NB4 (cell line): ENCODE measurements at places on chromosomes 5 and 9.
A peak's percentile ranks its signal among the peaks of the same experiment; 100 is the strongest.

DNA sequence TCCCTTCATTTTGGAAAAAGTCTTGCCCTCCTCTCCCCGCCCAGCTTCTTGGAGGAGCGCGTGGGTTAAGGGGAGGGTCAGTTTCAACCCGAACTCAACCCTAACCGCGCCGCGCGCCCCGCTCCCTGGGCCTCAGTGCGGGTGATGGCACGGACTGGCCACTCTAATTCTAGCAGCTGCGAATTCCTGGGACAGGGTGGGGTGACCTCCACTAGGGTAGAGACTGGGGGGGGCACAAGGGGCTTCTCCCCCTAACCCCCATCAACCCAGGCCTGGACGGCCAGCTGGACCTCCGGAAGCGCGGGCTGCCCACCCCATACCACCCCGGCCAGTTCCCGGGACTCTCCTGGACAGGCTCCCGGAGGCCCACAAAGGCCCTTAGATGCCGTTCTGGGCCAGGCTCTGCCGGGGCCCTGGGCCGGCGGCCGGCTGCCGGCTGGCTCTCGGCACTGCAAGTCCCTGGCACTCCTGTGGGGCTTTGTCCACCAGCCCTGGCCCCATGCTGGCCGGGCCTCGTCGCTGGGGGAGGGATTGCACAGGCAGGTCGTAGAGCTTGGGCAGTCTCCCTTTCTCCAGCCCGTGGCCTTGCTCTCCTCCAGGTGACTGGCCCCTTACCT is 7.2 kb upstream of the PSD2 start:
- DNase-seq, result no peak

DNA sequence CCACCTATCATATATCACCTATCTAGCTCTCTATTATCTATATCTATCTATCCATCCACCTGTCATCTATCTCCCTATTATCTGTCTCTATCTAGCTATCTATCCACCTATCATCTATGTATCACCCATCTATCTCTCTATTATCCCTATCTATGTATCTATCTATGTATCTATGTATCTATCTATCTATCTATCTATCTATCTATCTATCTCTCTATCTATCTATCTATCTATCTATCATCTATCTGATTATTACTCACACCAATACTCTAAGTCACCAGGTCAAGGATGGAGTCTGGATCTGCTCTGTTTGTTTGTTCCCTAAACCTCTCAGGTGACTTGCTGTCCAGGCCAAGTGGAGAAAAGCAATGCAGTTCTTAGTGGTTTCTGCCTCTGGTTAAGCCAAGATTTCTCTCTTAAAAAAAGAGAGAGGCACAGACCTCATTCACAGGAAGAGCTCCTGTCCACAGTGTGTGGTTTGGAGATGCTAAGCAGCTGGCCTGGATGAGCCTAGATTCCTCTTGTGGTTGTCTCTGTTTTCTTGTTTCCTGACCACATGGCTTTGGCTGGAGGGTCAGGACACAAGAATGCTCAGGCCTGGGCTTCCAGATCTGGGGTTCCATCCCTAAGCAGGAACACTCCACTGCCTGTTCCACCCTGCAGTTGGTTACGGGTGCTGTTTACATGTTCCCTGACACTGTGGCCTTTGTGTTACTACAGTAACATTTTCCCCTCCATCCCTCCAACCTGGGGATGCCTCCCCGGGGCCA is 133.4 kb downstream of the PHF2 start:
- no peak for DNase-seq

DNA sequence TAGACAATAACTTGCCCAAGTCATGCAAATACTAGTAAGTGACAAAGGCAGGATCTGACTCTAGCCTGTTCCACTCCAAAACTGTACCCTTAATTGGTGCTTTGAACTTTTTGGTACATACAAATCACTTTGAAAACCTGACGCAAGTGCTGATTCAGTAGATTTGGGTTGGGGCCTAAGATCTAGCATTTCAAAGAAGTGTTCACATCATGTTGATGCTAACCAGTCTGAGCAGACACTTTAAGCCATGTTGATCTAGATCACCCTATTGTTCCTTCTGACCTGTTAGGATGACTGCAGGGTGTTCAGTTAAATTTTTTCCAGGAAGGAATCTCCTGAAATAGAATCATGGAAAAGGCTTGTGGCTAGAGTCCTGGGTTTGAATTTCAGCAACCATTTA is 57.7 kb upstream of the CPEB4 start:
- DNase-seq, result no peak

DNA sequence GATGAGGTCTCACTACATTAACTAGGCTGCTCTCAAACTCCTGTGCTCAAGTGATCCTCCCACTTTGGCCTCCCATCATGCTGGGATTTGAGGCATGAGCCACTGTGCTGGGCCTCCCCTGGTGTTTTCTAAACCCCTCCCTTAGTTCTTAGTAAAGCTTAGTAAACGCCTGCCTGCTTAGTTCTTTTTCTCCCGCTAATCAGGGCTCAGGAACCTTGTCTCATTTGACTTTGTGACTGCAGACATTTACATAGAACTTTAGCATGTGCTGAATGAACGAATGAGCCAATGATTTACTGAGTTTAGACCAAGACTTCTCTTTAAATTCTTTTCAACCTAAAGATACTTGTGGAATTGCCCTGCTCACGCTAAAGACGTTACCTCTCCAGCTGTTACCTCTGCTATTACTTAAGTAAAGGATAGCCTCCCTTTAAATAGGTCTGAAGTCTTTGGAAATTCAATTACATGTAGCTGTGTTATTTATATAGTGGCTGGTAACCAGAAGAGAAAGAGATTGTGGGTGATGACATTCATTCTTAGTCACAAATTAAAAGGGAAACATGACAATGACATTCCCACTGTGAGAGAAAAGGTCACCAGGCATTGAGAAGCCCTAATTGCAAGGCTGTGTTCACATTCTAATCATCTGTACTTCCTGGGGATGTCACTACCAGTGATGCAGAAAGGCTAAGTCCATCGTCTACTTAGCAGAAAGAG is 18.6 kb upstream of the SUSD1 start:
- no peak for DNase-seq

GRCh38 chr5:133358271-133358670 is 254.1 kb downstream of the FSTL4 start:
- DNase-seq, result no peak

GRCh38 chr5:108786806-108787483 is 39.2 kb downstream of the FER start:
- no peak for DNase-seq

DNA sequence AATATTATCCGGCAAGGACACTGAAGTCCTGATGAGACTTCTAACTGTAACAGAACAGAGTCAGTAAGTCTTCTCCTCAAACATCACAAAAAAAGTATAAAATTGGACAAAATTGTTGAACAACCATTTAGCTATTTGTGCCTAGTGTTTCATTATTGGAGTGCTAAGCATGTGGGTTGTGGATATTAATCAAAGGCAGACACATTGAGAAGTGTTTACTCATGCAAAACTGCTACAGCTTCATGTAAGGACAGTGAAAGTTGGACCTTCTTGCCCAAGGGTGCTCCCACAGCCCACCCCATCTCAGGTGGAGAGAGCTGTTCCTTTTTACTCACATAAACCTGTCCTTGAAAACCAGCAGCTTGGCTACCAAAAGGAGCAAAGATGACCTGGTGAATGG is 355.1 kb upstream of the DAB2 start:
- no peak for DNase-seq

GRCh38 chr9:133954862-133955529 is 37.1 kb downstream of the VAV2 start:
- DNase-seq, result no peak

DNA sequence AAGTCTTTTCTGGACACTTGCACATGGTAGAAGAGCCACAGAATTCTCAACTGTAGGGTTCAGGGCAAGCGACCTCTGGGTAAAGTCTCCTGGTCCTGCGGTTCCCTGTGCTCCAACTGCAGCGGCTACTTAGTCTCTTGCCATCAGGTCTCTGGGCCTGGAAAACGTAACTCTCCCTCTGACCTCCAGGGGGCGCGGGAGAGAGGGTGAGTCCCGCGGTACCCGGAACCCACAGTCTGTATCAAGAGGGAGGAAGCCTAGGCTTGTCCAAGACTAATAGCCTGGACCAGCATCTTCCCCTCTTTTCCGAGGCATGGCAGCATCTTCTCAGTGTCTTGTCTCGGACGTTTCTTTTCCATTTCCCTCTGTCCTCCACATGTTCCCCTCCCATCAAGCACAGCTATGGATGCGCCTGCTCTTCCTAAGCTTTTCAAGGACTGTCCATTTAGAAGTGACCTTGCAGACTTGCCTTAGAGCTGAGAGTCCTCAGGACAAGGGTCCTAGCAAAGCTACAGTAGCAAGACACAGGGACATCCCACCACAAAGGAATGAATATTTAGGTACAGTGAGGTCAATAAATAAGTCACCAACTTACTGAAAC is 59.3 kb downstream of the FSTL4 start:
- DNase-seq, result peak; percentile 57
